Mesendoderm (in vitro differentiated cells): ENCODE measurements at places on chromosomes 6 and 20.
A peak's percentile ranks its signal among the peaks of the same experiment; 100 is the strongest.

GRCh38 chr6:39228992-39229767 is at the start of gene KCNK5:
Gene KCNK5, minus strand, starts transcription at chr6:39229475. Its CDS starts 364 bp downstream, at chr6:39229111.
- no peaks in the 10 kb centered on the region for H3K27me3 ChIP-seq
- DNase-seq, result peak; percentile 93
- no peaks in the 10 kb centered on the region for H3K36me3 ChIP-seq
- H3K4me3 ChIP-seq, result peak within 1 kb of the TSS; percentile 64
- H3K4me1 ChIP-seq, result peaks cover 28% of the 10 kb centered on the region
- no peak within 1 kb of the TSS for H3K27ac ChIP-seq

- peak; percentile 100 for DNase-seq
- no peaks in the 10 kb centered on the region for H3K36me3 ChIP-seq
- no peaks in the 10 kb centered on the region for H3K4me1 ChIP-seq
- peak within 1 kb of the TSS; percentile 94 for H3K4me3 ChIP-seq
Measured at GRCh38 chr20:45857114-45857881, at the start of the genes ACOT8 and ZSWIM3. Gene ACOT8, minus strand, starts transcription at chr20:45857392. Its CDS starts 77 bp downstream, at chr20:45857315. Gene ZSWIM3, plus strand, starts transcription at chr20:45857614. Its CDS starts 212 bp downstream, at chr20:45857826.

DNA sequence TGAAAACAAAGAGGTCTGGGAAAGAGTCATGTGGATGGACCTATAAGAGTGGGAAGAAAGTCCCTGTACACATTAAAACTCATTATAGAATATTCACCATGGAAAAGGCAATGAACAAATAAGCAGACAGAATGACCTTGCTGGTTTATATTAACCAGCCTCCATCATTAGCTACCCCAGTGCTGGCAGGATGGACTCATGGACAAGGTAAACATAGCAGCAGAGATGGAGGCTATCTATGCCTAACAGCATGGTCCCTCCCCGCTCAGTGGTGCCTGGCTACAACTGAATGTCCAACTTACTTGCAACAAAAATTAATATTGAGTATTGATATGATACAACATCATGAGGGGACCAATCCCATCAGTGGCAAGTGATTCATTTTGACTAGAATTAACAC is 4.5 kb upstream of the ZKSCAN3 start:
- H3K27me3 ChIP-seq, result no peaks in the 10 kb centered on the region
- no peak overlapping the region for H3K4me3 ChIP-seq
- H3K4me1 ChIP-seq, result no peaks in the 10 kb centered on the region
- DNase-seq, result no peak
- no peaks in the 10 kb centered on the region for H3K36me3 ChIP-seq
- no peak overlapping the region for H3K27ac ChIP-seq

DNA sequence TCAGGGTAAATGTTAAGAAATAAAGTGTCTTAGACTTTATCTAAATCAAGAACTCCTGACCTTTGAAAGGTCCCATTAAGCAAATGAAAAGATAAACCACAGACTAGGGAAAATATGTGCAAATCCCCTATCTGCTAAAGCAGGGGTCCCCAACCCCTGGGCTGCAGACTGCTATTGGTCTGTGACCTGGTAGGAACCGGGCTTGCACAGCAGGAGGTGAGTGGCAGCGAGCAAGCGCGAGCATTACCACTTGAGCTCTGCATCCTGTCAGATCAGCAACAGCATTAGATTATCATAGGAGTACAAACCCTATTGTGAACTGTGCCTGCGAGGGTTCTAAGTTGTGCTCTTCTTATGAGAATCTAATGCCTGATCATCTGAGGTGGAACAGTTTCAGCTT is 42.4 kb downstream of the LCA5 start:
- no peak overlapping the region for H3K27ac ChIP-seq
- DNase-seq, result peak; percentile 77
- peaks cover 3% of the 10 kb centered on the region for H3K4me1 ChIP-seq
- no peaks in the 10 kb centered on the region for H3K36me3 ChIP-seq
- no peak overlapping the region for H3K4me3 ChIP-seq

DNA sequence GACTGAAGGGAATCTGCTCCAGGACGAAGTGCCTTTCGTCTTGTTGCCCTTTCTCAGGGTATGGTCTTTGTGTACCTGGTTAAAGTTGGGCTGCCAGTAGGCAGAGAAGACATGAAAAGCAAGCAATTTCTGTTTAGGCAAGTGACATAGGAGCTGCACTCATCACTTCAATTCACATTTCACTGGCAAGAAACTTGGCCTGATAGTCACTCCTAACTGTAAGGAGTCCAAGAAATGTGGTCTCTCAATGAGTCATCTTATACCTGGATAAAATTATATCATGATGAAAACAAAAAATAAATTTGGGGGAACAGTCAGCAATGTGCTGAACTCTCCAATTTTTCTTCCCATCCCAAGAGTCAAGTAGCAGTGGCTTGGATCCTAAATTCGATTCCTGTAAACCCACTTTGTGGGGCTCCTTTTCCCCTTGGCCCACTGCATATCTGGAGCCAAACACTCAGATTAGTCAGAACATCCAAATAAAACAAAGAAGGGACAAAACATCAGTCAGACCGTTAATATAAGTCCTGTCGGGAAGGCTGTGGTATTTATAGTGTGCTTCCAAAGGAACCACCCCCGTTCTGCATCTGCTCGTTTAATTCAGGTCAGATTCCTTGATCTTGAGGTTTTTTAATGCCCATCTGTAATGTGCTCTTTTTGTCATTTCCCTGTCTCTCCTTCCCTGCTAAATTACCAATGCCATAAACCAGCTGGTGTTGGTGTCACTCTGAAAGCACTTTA is 5.0 kb upstream of the GABRR1 start:
- H3K27ac ChIP-seq, result no peak overlapping the region
- no peak overlapping the region for H3K4me3 ChIP-seq
- H3K27me3 ChIP-seq, result no peaks in the 10 kb centered on the region
- H3K36me3 ChIP-seq, result no peaks in the 10 kb centered on the region
- no peaks in the 10 kb centered on the region for H3K4me1 ChIP-seq

DNA sequence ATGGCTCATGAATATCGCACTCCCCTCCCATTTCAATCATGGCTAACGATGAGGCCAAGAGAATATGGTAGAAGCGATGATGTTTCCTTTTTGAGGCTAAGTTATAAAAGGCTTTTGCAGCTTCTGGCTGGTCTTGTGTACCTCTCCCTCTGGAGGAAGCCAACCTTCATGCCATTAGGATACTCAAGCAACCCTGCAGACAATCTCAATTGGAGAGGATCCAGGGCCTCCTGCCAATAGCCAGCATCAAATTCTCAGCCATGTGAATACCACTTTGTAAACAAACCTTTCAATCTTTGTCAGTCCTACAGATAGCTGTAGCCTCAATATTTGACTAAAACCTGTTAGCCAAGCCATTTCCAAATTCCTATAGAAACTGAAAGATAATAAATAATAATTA is 738.4 kb downstream of the KIF16B start:
- H3K4me1 ChIP-seq, result no peaks in the 10 kb centered on the region
- no peak overlapping the region for H3K4me3 ChIP-seq
- H3K27me3 ChIP-seq, result no peaks in the 10 kb centered on the region
- H3K27ac ChIP-seq, result no peak overlapping the region
- no peaks in the 10 kb centered on the region for H3K36me3 ChIP-seq

DNA sequence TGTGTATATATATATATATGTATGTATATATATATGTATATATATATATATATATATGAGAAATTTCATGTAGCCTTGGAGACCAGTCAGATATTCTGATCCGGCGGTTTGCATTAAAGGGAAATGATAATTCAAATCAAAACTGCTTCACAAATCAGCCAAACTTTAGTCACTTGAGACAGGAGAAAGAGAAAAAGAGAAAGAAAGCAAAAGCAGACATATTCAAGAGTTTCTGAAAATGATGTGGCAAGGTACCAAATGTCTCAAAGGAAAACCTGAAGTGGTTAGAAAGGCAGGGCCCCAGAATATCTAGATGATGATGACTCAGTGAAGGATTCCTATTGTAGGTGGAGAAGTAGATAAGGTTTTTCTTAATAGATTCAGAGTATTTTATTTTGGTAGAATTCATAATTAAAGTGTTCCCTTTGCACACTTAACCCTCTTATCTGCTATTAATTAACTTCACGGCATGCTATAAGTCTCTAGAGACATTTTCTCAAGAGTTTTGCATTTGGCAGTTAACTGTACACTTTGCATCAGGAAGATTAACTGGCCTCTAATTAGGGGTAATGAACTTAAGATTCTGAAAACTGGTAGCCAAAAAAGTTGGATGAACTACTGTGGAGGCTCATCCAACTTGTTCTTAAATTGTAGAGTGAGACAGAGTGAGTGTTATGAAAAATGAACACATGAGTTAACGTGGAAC is 50.1 kb upstream of the ASF1A start:
- H3K4me1 ChIP-seq, result no peaks in the 10 kb centered on the region
- DNase-seq, result no peak
- no peaks in the 10 kb centered on the region for H3K27me3 ChIP-seq
- no peaks in the 10 kb centered on the region for H3K36me3 ChIP-seq

DNA sequence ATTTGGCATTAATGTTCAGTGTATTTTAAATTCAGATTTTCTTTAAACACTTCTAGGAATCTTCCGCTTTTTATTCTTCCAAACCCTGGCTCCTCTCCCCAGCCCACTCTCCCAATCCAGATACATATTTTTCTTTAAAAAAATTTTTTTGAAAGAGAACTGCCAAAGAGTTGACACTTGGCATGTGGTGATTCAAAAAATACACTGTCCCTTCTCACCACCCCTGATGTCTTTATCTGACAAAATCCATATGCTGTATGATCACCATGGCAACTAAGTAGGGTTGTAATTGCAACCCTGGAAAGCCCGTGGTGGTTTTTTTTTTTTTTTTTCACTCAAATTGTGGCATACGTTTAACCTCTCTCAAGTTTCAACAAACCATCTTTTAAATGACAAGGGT is 355.8 kb upstream of the SASH1 start:
- no peak overlapping the region for H3K4me3 ChIP-seq
- no peaks in the 10 kb centered on the region for H3K4me1 ChIP-seq
- no peaks in the 10 kb centered on the region for H3K36me3 ChIP-seq

- no peak for DNase-seq
- H3K27ac ChIP-seq, result no peak overlapping the region
- H3K27me3 ChIP-seq, result no peaks in the 10 kb centered on the region
- H3K4me3 ChIP-seq, result no peak overlapping the region
Measured at GRCh38 chr6:150150821-150151646, 8.2 kb downstream of the PPP1R14C start.

GRCh38 chr20:32984196-32984595 is 20.0 kb downstream of the SUN5 start:
- H3K4me1 ChIP-seq, result peaks cover 4% of the 10 kb centered on the region
- DNase-seq, result peak; percentile 73
- H3K36me3 ChIP-seq, result no peaks in the 10 kb centered on the region

DNA sequence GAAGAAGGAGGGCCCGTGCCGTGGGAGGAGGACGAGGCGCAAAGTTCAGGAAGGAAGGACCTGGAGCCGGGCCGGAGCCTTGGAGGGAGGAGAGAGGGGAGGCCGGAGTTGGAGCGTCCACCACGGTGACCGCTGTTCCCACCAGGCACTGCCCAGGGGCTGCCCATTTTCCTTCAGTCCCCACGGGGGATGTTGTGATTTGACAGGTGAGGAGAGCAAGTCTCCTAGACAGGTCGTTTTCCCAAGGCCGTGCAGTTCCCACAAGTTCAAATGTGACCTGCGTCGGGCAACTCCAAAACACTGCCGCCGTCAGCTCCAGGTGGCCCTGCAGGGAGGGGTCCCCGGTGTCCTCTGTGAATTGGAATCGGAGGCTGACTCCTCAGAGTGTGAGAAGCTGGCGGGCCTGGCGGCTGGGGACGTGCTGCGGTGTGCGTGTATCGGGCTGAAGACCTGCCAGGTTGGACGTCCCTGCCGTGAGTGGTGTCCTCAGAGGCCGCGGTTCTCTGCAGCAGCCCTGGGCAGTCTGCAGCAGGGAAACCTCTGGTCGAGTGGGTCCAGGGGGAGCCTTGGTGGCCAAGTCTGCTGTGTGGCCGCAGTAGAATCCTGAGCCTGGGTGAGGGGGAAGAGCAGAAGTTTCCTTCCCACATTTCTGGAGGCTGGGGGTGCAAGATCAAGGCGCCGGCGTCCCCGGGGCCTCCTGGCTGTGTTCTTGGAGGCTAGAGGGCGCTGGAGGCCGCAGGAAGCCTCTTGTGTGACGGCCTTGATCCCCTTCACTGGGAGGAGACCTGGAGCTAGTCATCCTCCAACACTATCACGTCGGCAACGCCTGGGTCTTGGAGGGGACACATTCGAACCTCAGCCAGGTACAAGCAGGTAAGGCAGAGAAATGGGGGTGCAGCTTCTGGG is 115.1 kb upstream of the FRMD1 start:
- no peaks in the 10 kb centered on the region for H3K4me1 ChIP-seq
- H3K27me3 ChIP-seq, result no peaks in the 10 kb centered on the region
- no peaks in the 10 kb centered on the region for H3K36me3 ChIP-seq
- H3K27ac ChIP-seq, result no peak overlapping the region

DNA sequence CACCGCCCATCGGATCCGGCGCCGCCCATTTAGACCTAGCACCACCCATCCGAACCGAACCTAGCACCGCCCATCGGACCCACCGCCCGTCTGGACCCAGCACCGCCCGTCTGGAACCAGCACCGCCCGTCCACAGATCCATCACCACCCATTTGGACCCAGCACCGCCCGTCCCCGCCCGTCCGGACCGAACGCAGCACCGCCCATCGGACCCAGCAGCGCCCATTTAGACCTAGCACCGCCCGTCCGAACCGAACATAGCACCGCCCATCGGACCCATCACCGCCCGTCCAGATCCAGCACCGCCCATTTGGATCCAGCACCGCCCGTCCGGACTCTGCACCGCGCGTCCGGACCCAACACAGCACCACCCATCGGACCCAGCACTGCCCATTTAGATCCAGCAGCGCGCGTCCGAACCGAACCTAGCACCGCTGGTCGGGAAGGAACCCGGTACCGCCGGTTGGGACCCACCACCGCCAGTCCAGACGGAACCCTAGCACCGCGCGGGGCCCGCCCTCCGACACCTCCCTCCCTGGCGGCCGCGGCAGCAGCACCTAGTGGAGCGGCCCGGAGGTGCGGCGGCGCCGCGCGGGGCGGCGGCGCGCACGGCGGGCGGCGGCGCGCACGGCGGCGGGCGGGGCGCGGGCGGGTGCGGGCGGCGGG is 348 bp upstream of the AFDN start:
- peak overlapping the region; percentile 91 for H3K4me3 ChIP-seq
- H3K27me3 ChIP-seq, result no peaks in the 10 kb centered on the region
- peak overlapping the region; percentile 71 for H3K27ac ChIP-seq
- H3K4me1 ChIP-seq, result no peaks in the 10 kb centered on the region
- DNase-seq, result peak; percentile 76

DNA sequence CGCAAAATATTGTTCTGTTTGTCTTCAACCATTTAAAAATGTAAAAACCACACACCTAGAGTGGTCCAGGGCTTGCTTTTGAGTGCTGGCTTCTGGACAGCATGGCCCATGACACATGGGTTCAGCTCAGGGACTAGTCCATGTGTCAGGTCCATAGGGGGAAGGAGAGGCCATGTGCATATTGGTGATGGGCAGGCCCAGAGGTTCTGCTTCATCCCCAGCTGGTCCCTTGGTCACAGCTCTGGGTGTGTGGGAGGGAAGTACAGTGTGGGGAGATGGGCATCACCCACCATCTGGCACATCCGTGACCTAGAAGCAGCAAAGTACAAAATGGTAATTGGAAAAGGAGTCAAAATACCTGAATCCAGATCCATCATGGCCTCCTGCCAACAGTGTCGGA is 50.7 kb downstream of the STK35 start:
- H3K27me3 ChIP-seq, result no peaks in the 10 kb centered on the region
- no peaks in the 10 kb centered on the region for H3K4me1 ChIP-seq
- H3K36me3 ChIP-seq, result no peaks in the 10 kb centered on the region

- no peak for DNase-seq
- H3K4me1 ChIP-seq, result peaks cover 2% of the 10 kb centered on the region
- H3K27ac ChIP-seq, result no peak overlapping the region
- H3K36me3 ChIP-seq, result no peaks in the 10 kb centered on the region
Measured at GRCh38 chr6:20669571-20670314, 135.5 kb downstream of the CDKAL1 start.
